ENCODE measurements at places on chromosomes 16 and 17.
A peak's percentile ranks its signal among the peaks of the same experiment; 100 is the strongest.

- DNase-seq: no peak
Measured at GRCh38 chr16:84299734-84300440, 5.2 kb downstream of the WFDC1 start.

DNA sequence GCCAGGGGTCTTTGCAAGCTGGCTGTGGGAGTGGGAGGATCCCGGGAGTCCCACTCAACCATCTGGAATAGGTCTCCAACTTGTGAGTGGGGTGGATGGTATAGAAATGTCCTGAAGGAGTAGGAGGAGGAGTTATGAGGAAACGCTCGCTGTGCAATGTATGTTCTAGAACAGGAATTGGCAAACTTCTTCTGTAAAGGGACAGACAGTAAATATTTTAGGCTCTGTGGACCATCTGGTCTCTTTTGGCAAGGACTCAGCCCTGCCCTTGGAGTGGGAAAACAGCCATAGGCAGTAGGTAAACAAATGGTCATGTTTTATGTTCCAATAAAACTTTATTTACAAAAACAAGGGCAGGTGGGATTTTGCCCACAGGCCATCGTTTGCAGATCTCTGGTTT is 149.2 kb downstream of the NPIPB5 start:
- DNase-seq: no peak

DNA sequence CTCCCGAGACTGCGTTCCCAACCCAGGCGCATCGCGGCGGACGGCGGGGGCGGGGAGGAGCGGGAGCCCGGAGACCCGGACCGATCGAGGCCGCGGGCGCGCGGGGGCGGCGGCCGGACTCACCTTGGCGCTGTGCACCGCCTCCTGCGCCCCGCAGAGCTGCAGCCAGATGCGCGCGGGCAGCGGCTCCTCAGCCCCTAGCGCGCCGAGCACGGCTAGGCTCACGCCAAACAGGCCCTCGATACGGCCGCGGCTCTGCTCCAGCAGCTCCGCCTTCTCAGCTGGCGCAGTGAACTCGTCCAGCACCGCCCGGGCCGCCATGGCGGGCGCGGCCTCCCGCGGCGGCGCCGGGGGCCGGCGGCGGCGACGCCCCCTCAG is 339 bp downstream of the N4BP1 start:
- no peak for DNase-seq

DNA sequence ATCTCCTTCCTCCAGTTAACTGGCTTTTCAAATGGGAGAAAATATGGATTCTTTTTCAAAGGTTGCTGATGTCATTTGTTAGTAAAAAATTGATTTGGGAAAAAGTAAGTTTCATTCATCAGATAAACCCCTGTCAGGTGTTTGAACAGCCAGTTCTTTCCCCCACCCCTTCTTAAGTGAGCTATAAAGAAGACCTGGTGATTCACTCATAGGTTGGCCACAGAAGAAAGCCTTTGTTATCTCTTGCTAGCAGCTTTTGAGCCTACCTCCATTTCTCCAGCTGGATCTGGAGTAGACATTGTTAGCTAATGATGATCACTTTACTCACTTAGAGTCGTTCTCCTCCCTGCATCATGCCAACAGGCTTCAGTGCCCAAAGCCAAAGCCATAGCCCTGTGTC is 63.0 kb downstream of the NLK start:
- no peak for DNase-seq

DNA sequence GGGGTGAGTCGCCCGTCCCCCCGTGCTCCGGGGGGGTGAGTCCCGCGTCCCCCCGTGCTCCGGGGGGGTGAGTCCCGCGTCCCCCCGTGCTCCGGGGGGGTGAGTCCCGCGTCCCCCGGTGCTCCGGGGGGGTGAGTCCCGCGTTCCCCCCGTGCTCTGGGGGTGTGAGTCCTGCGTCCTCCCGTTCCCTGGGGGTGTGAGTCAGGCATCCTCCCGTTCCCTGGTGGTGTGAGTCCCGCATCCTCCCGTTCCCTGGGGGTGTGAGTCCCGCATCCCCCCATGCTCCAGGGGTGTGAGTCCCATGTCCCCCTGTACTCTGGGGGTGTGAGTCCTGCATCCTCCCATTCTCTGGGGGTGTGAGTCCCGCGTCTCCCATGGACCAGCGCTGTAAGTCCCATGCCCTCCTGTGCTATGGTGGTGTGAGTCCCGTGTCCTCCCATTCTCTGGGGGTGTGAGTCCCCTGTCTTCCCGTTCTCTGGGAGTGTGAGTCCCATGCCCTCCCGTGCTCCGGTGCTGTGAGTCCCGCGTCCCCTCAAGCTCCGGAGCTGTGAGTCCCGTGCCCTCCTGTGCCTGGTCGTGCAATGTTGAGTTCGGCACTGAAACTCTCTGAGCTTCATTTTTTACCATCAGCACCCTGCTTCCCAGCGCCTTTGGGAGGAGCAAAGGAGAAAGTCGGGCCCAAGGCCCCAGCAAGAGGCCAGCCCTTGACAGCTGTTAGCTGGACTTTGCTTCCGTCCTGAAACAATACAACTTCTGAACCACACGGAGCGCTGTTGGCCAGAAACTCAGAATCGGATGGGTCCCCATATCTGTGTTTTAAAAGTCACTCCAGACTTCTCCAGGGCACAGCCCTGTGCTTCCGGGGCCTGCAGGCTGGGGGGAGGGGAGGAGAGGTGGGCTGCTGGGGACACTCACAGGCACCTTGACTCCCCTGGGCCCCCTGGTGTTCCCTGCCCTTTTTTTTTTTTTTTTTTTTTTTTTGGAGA is 11.5 kb upstream of the ZC3H18 start:
- DNase-seq: peak; percentile 56

DNA sequence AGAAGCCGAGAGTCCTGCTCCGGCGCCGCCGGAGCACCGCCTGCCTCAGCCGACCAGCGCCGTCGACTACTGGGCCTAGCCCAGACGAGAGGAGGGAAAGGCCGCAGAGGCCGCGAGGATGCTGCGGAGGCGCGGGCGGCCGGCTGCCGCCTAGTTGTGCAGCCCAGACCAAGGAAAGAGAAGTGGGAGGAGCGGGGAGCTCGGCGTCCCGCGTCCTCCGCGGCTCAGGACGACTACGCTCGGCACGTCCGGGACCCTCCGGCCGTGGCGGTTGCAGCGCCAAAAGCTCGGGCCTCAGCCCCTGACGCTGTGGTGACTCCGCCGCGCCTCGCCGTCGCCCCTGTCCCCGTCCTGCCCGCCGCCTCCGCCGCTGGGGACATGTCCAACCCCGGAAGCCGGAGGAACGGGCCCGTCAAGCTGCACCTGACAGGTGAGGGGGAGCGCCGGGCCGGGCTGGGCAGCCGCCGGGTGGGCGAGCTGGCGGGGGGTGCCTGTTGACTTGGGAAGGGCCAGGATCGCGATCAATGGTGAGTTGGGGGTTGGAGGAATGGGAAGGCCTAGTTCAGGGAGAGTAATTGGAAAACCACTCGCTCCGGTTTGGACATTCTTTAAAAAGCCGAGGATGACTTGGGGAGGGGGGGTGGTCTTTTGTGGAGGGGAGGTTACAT is 37.7 kb downstream of the RNF135 start:
- peak; percentile 46 for DNase-seq

- DNase-seq: no peak
Measured at GRCh38 chr17:50908860-50909764, 43.0 kb upstream of the TOB1 start.

GRCh38 chr17:81828656-81829055 is 4.4 kb downstream of the MCRIP1 start:
- no peak for DNase-seq

DNA sequence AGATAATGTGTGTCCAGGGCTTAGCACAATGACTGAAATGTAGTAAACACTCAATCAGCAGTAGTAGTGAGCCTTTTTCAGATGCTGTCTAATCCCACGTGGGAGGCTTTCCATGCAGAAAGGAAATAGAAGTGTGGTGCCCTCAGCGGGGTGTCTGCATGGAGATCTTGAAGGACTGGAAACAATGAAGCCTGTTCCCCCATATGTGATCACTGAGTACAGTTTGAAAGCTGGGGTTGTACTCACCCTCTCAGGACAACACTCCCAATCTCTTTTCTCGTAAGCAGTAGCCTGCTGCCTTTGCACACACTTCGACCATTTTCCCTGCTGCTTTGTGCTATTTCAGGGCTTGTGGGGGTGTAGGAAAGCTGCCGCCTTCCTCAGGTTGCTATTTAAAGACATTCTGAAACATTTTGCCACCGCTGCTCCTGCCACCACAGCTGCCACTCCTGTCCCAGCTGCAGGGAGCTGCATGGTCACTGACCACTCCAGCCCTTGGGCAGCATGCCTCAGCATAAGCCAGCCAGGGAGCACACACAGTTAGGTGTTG is 40.6 kb upstream of the HAS3 start:
- DNase-seq: no peak

- peak; percentile 10 for DNase-seq
Measured at GRCh38 chr16:49158029-49158642, 123.5 kb downstream of the CBLN1 start.

GRCh38 chr17:10186771-10187410 is 11.5 kb downstream of the GAS7 start:
- no peak for DNase-seq

- DNase-seq: no peak
Measured at GRCh38 chr17:27846042-27846655, 45.8 kb upstream of the NOS2 start.

DNA sequence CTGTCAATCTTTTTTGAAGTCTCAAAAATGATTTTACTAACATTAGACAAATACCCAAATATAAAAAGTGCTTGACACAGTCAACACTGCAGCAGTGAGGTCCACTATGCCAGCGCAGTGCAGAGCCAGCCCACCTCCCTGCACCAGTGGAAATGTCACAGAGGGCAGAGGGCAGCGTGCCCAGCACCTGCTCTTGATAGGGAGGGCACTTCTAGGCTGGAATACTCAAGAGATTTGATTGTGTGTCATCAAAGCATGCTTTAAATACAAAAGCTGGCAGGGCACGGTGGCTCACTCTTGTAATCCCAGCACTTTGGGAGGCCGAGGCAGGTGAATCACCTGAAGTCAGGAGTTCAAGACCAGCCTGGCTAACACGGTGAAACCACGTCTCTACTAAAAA is 136.0 kb downstream of the ANKRD11 start:
- no peak for DNase-seq

DNA sequence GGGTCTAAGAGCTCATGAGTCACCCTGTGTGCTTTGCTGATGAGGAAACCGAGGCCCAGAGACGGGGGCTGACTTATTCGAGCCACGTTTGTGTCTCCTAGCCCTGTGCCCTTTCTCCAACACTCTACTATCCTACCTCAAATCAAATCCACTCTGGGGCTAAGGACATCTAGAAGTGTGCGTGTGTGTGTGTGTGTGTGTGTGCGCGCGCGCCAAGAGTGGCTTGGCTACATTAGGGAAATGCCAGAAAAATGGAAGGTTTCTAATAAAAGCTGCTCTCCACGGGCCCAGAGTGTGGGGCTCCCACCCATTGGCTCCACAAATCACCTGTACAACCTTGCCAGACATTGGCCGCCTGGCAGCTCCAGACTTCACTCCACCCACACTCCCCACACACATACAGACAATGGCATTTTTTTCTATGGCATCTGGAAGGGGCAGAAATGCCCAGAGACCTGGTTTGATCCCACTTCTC is 30.3 kb upstream of the PHOSPHO1 start:
- DNase-seq: no peak

DNA sequence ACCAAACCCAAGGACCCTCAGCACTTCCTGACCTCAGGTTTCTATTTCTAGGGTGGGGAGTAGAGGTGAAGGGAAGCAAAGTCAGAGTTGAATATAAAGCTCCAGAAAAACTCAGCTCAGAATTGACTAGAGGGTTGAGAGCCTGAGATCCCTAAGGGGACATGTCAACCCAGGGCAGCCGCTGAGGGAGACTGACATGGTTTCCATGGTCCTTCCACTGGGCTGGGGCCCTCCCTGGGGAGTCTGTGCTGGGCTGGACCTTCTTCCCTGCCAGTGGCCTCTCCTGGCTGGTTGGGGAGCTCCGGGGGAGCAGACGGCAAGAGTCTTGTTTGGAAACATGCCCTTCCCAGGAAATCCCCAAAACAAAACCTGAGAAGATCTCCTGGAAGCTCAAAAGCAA is 121.3 kb downstream of the METRNL start:
- no peak for DNase-seq
